ENCODE measurements at places on chromosomes 4 and X.

- no peak for DNase-seq
These were observed 33.3 kb upstream of the VCX2 start for GRCh38 chrX:8204169-8204935.

DNA sequence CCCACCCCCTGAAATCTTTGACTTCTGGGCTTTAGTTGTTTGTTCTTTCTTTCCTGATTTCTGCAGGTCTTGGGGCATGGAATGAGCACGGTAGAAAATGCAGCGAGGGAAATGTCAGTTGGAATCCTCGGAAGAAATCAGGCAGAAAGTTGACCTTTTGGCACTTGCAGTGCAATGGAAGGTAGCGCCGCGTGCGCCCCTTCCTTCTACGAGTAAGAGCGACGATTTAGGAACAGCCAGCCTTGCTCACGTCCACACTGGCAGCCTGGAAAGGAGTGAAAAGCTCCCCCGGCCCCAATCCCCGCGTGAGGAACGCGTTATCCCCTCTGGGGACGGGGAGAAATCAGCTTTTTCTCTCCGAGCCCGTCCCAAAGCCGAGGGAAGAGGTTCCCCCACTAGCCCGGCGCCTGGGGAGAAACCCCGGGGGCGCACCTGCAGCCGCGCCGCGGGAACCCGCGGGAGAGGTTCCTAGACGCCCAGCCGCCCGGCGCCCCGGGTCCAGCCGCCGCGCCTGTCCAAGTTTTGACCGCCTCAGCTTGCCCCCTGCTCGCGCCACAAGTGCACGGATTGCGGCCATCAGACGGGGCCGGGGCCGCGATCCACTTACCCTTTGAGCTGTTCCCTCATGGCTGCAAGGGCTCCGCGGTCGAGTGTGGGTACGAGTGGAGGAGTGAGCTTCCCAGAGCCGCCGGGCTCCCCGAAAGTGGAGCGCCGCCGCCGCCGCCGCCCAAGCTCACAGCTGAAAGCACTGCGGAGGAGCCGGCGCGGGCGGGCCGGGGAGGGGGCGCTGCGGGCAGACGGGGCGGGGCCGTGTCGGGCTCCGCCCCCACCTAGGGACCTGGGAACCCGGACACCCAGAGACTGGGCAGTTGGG is 194.6 kb upstream of the FTHL17 start:
- DNase-seq: no peak

DNA sequence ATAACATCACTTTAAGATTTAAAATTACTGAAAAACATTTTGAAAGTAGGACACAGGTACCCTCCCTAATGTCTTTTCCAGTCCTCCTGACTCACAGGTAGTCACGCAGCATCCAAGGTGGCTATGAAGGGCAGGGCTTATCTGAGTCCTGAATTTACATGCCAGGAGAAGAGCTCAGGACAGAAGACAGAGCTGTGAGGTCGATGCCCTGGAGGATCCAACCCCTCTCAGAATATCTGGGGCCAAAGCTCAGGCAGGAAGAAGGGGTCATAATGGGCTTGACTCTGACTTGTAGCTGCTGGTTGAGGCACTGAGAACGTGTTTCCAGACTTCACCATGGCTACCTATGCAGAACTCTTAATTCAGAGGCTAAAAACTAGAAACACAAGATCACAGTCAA is 177.5 kb downstream of the AASDH start:
- no peak for DNase-seq

DNA sequence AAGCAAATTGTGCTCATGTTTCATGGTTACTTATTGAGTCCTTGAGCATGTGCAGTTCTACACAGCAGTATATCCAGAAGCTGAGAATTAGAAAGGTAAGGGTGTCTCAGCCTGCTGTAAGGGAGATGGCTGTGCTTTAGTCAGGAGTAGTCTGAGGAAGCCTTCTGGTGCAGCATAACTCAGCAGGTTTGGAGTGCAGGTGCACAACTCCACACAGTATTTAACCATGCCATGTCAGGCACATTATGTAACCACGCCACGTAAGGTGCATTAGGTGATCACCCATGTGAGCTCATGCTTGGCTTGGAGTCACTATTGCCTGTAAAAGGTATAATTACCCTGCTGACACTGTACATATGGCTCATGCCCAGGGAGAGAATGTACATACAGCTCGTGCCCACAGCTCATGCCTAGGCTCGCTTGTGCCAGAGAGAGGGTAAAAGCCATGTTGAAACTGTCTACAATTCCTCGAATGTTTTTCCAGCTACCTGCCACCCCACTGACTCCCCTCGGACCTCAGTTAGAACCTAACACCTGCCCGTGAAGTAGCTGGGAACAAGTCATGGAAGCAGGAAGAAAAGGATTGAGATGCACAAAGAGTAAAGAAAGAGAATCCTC is 37.8 kb downstream of the UCHL1 start:
- DNase-seq: peak; percentile 11

DNA sequence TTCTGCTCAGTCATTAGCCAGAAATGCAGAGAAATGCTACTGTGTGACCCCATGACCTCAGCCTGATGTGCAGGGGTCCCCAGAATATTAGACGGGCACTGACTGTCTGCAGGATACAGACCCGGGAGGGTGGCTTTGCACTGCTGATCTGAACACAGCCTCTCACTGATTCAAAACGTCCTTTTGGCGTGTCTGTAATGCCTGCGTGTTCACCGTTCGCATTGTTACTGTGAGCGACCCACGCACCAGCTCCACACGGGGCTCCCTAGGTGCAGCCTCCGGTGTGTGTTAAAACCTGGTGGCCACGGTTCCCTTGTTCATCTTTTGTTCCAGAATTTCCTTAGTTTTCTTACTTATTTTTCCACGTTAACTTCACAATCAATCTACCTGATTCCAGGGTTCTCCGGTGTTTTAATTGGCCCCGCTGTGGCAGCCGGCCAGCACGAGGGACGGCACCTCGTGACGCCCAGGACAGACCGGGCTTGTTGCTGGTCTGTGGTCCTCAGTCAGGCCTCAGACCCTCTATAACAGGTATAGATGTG is 32.0 kb upstream of the SPON2 start:
- no peak for DNase-seq

GRCh38 chr4:168386002-168386401 is 67.5 kb upstream of the DDX60 start:
- DNase-seq: no peak

DNA sequence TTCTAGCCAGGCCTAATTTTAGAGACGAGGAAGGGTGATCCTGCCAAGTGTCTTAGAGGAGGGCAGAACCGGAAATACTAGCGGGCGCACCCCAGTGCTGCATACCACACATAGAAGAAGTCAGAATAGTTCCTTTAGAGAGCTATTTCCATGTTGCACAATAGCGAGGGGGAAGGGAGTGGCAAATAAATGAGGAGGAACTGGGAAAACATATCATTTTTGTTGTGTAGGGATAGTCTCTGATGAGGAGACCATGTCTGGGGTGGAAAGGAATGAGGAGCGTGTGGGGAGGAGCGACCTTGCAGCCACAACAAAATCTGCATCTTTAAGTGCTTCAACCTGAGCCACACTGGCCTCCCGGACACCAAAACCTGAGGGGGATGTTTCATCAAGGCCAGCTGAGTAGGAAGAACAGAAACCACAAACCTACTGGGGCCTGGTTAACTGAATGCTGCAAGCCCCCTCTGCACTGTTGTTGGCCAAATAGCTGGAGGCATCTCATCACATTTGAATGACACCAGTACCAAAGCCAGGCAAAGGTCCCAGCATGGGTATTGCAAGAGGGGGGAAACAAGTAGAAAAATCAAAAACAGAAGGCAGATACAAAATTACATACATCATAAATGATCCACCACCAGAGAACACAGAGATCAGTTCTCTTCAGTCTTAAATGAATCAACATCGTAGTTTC is 26.7 kb upstream of the C1QTNF7 start:
- DNase-seq: no peak

DNA sequence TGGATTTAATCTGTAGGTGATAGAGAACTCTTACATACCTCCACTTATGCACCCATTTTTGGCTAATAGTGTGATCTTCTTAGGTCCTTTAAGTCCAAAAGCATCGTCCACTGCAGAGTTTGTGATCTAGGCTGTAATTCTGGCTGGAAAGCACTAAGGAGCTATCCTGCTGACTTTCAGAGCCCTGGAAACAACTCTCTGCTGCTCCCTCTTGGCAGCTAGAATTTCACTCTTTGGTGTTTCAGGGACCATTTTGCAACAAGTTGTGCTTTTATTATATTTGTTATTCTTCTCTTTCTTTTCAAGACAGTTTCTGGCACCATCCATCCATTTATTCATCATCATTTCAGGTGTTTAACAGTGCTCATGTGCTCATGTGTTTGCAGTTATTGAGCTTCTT is 130.0 kb downstream of the RBM46 start:
- DNase-seq: peak; percentile 60

GRCh38 chrX:8864161-8864560 is 63.0 kb upstream of the FAM9A start:
- DNase-seq: no peak

DNA sequence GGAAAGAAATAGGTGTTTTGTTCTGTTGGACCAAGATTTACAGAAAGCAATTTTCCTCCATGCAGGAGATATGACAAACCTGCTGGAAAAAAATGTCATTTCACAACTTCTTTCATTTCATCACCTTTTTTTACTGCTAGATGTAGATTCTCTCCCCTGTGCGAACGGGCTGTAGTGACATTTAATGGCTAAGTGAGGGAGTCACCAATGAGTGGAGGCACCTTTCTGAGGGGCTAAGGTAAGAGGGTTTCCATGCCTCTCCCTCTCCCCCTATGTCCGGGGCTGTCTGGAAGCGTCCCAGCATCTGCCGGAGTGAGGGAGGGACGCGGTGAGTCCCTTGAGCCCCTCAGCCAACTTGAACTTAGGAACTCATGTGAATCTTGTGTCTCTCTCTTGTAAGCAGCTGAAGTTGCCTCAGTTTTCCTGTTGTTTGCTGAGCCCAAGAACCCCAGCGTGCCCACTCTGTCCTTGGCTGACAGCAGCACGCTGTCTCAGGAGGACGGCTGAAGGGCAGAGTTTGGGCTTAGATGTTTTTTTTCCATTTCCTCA is 42.3 kb downstream of the DCTD start:
- DNase-seq: no peak

DNA sequence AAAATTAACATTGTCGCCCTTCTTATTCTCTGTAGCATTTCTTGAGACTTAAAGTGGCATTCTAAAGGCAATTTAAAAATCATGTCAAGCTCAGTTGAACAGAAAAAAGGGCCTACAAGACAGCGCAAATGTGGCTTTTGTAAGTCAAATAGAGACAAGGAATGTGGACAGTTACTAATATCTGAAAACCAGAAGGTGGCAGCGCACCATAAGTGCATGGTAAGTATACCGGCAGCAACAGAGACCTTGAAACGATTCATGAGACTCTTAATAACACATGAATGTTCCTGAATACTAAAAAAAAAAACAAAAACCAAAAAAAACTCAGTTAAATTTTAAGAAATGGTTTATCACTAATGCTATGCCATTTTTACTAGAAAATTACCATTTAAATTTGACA is 82.4 kb upstream of the HPRT1 start:
- DNase-seq: peak; percentile 80

GRCh38 chr4:79413032-79413885 is 5.2 kb upstream of the GK2 start:
- DNase-seq: no peak

DNA sequence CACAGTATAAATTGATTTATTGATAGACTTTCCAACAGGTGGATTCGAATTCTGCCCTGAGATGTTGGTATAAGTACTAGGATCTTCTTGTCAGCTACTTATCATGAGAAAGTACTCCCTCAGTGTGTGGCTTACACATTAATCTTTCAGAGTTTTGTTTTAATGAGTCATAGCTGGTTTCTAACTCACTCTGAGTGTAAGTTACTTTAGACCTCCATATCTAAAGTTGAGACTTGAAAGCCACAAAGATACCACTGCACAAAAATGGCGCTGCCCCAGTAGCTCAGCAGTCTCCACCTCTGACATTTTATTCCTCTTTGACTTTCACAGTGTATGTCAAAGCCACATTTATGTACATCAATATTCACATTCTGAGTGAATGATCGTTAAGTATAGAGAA is 318.5 kb downstream of the ARAP2 start:
- DNase-seq: peak; percentile 31

DNA sequence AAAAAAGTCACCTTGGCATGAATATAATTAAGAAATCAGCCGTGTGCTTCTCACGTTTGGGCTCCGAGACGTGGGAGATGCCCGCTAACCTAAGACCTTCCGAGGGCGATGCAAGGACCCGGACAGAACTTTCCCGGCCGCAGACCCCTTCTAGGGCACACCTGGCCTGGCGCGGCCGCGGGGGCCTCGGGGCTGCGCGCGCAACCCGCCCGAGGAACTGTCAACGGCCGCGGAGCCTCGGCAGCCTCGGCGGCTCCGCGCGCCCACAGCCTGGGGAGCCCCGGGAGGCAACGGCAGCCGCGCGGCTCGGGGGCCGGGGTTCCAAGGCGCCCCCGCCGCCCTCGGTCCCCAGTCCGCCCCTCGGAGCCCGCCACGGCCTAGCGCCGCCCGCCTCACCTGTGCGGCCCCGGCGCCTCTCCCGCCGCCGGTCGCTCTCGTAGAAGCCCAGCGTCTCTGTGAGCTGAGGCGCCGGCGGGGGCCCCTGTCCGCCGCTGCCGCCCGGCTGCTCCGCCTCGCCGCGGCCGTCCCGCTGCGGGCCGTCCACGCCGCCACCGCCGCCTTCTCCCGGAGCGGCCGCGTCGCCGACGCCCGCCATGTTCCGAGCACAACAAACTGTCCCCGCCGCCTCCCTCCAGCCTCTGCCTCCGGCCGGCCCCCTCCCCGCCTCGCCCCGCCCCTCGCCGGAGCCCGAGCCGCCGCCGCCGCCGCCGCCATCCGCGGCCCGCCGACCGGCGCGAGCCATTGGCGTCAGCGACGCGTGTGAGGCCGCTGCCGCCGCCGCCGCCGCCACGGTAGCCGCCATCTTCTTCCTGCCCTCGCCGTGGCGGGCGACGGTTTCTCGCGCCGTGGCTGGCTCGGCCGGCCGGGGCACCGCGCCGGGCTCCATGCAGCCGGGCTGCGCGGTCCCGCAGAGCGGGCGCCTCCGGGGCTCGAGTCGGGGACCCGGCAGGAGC is at the start of gene TAPT1:
TAPT1 (minus strand) TSS at position 609 of the 953 bp plus-strand sequence; CDS start at position 595, 14 bp downstream.
- peak; percentile 66 for DNase-seq

DNA sequence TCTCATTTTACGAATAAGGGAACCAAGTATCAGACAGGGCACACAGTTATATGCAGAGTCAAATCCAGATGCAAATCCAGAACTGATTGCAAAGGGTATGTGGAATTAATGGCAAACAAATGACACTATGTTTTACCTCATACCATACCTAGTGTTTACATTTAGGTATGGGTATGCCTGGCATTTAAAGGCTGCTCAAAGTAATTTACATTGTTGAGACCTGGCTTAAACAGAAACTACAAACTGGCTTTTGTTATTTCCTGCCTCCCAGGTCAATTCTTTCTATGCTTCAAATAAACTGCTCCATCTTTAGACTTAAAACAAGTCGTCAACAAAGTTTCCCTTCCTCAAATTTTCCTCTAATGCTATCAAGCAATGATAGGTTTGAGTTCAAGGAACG is 33.7 kb downstream of the ANKRD17 start:
- DNase-seq: no peak
